ENCODE measurements at places on chromosomes 2 and 18.

DNA sequence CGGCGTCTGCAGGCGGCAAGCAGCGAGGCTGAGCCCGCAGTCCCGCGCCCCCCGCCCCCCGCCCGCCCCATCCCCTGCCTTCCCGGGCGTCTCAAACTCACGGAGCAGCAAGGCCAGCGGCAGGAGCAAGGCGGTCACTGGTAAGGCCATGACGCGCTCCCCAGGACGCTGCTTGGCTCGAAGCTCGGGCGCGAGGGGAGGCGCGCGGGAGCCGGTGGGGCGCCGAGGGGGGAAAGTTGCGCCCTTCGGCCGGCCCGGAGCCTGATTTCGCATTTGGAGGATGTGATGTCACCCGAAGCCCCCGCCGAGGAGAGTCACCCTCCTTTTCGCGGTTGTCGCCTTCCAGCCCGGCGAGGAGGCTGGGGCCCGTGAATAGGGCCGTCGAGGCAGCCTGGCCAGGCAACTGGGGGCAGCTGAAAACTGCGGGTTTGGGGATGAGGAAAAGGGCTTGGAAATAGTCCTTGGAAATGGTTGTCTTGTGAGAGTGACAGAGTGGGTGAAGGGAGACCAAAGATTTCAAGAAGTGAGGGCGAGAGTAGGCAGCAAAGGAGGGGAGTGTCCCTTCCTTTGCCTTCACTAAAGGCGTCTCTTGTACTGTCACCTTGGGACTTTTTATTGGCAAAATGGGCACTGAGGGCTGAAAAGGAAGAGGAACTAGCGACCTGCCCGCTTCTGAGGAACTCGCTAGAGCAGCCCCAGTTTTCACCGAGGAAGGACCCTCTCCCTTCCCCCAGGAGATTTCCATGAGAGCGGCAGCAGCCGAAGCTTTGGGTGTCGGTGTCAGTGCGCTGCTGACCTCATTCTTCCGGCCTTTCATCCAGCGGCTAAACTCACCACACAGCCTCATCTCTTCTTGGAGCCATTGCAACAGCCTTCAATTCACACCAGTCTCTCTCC is at the start of gene CD8A:
Gene CD8A (minus strand): TSS at position 238 of the 897 bp plus-strand sequence. CDS start 88 bp downstream, at position 150.
- no peak for DNase-seq

DNA sequence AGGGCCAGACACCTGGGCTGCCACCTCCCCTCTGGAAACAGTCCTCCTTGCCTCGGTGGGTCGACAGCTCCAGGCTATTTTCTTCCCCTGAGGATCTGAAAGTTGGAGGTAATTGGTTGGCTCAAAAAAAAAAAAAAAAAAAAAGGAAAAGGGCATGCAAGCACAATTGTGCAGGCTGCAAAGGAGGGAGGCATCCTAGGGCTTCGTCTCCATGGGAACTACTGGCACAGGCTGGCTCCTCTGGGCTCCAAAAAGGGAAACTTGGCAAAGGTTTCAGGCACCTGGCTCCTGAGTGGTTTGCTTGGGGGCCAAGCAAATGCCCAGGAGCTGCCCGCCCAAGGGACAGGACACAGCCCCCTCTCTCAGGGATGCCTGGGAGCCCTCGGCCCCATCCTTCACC is 1.1 kb upstream of the KCNIP3 start:
- no peak for DNase-seq

- DNase-seq: no peak
These were observed 25.2 kb downstream of the FBXO36 start for GRCh38 chr2:229947544-229947943.

GRCh38 chr2:58860586-58860985 is 619.5 kb upstream of the FANCL start:
- DNase-seq: no peak

- DNase-seq: no peak
These were observed 139.9 kb upstream of the EPAS1 start for GRCh38 chr2:46157072-46157965.

DNA sequence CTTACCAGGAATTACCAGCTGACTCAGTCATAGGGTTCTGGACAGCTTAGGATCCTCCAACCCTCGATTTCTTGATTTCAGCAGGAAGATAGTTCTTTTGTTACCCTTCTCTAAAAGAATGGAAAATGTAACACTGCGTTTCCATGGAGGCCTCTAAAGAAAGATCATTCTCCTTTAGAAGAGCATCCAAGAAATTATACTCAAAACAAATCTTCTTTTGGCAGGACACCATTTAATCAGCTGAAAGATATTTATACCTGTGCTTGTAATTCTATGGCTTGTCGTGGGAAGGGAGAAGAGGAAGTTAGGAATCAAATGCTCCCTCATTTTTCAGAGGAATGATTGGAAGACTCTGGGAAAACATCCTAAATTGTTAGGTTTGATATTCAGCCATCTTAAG is 130.5 kb downstream of the RAB3GAP1 start:
- DNase-seq: no peak

DNA sequence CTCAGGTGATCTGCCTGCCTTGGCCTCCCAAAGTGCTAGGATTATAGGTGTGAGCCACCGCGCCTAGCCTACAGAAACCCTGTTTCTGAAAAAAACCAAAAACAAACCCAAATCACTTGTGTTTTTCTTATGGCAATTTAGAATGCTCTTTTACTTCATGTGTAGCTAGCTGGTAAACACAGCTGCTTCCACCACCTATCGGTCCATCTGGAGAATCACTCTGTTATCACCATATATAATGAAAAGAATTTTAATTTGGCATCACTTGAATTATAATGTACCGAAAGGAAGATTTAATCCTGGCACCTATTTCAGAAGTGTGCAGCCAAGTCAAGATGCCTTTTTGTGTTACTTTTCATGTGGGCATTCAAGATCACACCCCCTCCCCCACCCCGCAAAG is 86.5 kb upstream of the ITGB6 start:
- DNase-seq: no peak

- DNase-seq: peak; percentile 86
These were observed 142.0 kb upstream of the GAREM1 start for GRCh38 chr18:32612651-32613050.

DNA sequence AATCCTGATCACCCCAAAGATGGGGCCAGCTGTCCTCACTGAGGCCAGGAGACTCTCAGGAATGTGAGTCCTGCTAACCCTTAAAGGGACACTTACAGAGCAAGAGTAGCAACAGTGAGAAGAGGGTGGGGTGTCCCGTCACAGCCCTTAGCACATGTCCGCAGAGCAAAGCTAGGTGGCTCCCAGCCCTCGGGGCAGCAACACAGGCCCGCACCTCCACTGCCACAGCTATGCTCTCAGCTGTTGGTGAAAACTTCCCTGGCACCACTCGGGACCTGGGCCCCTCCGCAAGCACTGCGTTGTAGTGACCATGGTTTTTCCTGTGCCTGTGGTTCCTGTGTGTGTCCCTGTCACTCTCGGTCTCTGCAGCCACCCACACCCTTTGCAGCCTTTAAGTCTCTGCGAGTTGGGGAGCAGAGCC is 76.4 kb upstream of the UXS1 start:
- DNase-seq: no peak

- no peak for DNase-seq
These were observed 99.5 kb downstream of the HS1BP3 start for GRCh38 chr2:20551260-20551944.

- DNase-seq: no peak
These were observed 23.4 kb downstream of the ZAP70 start for GRCh38 chr2:97736608-97737330.

- DNase-seq: no peak
These were observed 68.9 kb upstream of the CBLN2 start for GRCh38 chr18:72612894-72613533.

DNA sequence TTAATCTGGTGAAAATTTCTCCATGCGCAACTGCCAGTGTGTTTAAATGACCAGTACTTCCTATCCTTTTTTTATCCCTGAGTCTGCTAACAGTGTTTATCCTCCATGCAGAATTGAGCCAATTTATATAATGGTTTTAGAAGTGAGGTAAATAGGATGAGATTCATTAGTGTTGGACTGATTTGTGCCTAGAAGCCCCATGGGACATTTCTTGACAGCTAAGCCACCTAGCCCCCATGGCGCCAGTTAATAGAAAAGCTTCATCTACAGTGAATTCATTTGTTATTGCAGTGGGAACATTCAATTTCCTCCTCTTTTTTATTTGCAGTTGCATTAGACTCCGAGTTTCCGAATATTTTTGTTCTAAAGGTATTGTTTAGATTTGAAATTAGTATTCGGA is 175.6 kb downstream of the ARL6IP6 start:
- DNase-seq: peak; percentile 40

DNA sequence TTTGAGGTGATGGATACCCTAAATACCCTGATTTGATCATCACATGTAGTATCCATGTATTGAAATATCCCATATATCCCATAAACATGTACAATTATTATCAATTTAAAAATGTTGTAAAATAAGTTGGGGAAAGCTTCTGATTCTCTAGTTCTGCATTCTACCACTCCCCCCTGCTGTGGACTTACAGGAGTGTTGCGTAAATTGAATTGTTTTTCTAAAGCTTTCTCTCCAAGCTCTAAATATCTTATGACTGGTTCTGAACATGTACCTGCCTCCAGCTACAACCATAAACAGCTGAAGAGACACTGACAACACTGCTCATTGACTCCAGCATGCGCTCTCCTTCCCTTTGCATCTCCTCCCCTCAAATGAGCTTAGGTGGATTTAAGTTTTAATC is 145.2 kb downstream of the MGAT5 start:
- no peak for DNase-seq

GRCh38 chr2:95344215-95344583 is 47.1 kb downstream of the KCNIP3 start:
- DNase-seq: no peak

GRCh38 chr18:58446391-58447060 is 182.4 kb downstream of the ALPK2 start:
- no peak for DNase-seq

GRCh38 chr18:44811572-44812125 is 131.0 kb downstream of the SETBP1 start:
- no peak for DNase-seq

DNA sequence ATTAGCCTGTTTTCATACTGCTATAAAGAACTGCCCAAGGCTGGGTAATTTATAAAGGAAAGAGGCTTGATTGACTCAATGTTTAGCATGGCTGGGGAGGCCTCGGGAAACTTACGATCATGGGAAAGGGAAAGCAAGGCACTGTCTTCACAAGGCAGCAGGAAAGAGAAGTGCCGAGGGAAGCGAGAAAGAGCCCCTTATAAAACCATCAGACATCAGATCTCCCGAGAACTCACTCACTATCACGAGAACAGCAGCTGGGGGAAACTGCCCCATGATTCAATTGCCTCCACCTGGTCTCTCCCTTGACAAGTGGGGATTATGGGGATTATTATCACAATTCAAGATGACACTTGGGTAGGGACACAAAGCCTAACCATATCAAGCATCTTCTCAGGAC is 23.3 kb downstream of the RHOB start:
- DNase-seq: no peak

DNA sequence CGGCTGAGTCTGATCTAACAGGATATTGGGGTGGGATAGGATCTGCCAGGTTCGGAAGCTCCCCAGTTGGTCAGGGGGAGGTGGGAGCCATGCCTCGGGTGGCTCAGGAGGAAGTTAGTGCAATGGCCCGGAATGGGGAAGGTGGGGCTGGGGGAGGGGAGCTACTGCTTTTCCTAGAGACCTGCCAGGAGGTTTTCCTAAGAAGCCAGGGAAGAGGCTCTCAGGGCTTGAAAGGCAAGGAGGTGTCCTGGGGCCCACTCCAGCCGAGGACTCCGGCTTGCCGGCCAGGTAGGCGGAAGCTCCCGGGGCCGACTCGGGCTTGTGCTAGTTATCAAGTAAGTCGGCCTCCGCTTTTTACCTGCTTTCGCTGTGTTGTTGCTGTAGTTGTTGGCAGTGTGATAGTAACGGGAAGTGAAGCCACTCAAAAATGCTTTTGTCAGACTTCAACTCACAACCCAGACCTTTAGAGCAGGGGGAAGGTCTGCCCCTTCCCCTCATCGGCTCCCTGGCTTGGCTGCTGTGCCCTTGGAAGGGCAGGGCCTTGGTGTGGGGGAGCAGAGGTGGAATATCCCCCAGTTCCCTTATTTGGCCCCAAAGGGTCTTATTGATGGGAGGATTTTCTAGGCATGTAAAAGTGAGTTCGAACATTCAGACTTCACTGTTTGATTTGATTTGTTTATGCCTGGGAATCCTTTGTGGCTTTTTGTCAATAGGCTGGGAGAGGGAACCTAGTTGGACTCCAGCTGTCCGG is 5.4 kb downstream of the GDF7 start:
- no peak for DNase-seq

DNA sequence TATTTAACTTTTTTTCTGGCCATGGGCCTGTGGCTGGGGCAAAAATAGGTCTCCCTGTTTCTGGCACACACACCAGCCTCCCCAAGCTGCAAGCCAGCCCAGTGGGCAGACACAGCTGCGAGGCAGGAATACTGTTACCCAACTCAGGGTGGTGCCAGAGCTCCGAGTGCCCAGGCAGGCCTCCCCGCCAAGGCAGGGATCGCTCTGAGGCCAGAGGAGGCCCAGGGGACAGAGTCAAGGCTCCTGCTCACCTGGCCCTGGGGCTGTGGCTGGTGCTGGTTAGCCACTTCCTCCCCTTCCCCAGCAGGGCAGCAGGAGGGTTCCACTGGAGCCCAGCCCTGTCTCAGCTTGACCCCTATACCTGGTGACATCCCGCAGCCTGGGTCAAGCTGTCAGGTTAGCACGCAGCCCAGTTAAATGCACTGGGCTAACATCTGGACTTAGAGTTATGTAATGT is 67.1 kb upstream of the EPAS1 start:
- DNase-seq: no peak

DNA sequence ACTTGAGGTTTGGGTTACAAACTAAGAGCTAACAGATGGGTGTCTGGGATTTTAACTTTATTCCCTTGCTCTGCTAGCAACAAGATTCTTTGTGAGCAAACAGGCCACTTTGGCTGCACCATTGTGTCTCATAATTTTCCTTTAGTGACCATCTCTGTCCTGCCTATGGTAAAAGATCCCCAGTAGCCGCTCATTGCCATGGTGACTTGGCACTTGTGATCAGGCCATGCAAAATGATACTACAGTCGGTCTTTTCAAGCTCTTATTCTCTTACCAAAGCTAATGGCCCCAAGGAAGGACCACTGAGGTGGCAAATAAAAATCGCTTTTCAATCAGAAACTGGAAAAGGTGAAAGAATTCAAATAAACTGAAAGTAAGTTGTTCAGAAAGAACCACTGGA is 836.9 kb downstream of the MBD2 start:
- no peak for DNase-seq

GRCh38 chr2:41782306-41783158 is 265.3 kb upstream of the PKDCC start:
- DNase-seq: peak; percentile 26

DNA sequence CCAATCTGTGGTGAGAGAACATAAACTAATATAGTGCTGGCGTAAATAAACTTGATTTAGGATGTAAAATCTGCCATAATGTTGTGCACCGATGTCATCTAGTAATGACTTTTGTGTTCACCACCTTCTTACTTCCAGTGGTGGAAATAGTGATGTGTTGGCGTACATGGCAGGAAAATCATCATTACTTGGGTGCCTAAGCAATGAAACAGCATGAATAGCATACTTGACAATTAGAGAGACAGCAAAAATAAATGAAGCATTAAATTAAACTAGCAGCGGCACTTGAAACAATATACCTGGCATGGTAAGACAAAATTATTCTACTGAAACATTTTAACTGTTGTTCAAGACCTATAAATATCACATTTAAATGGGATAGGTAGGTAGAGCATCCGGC is 73.2 kb upstream of the DSC1 start:
- no peak for DNase-seq

Data from NCI-H748 treated with DMSO at 0.1 percent for 48 hours (cell line).